ENCODE measurements at places on chromosomes 6 and 20. TPM values are rescaled to one million over a fixed set of nuclear protein-coding genes. Genes with fewer than 3 reads are reported as not detected.

DNA sequence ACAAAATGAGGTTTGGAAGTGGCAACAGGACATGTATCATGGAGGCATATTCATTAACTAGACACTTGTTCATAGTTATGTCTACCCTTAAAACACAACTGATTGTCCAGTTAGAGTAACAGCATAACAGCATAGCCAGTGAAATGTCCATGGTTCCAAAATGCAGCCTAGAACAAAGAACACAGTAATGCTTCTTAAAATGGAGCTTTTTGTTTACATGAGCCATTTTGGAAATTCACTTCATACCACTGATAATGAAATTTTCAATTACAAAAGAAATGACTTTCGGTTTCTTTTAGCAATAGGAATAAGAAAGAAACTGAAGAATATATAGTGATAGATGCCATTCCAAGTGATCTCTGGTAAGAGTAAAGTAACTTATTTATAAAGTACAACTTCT lies 111.1 kb upstream of the DST start:
- H3K36me3 ChIP-seq = no peaks in the 10 kb centered on the region
- DNase-seq = no peak
- no peak overlapping the region for H3K27ac ChIP-seq
- H3K4me3 ChIP-seq = no peak overlapping the region

DNA sequence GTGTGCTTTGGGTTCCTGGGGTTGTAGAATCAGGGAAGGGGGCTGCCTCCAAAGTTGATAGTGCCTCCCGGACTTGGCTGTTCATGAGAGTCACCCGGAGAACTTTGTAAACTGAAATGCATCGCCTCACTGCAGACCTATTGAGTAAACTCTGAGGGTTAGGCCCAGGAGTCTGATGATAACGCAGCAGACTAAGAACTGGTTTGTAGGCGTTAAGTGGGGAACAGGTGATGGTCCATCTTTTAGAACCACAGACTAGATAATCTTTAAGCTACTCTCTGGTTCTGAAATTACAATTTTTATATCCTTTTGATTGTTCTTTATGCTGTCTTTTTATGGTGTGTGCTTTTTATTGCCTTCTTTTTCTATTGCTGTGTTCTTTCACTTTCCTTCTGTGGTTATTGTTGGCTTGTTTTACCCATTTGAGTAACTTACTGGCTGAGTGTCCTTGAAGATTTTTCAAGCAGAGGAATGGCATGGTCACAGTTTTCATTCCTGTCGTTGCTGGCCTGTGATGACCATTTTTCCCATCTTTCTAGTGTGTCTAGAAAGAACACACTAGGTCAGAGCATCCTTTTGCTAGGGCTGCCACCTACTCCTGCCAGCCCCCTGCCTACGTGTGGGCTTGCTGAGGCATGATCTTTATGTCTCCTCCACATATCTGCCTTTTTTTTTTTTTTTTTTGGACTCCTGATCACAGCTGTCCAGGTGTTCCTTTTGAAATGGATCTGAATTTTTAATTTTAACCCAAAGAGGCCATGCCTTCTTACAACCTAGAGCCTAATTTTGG lies 30.9 kb downstream of the LRRC1 start:
- no peak overlapping the region for H3K27ac ChIP-seq
- DNase-seq = no peak
- no peaks in the 10 kb centered on the region for H3K27me3 ChIP-seq
- H3K4me3 ChIP-seq = no peak overlapping the region
- H3K4me1 ChIP-seq = peaks cover 18% of the 10 kb centered on the region

DNA sequence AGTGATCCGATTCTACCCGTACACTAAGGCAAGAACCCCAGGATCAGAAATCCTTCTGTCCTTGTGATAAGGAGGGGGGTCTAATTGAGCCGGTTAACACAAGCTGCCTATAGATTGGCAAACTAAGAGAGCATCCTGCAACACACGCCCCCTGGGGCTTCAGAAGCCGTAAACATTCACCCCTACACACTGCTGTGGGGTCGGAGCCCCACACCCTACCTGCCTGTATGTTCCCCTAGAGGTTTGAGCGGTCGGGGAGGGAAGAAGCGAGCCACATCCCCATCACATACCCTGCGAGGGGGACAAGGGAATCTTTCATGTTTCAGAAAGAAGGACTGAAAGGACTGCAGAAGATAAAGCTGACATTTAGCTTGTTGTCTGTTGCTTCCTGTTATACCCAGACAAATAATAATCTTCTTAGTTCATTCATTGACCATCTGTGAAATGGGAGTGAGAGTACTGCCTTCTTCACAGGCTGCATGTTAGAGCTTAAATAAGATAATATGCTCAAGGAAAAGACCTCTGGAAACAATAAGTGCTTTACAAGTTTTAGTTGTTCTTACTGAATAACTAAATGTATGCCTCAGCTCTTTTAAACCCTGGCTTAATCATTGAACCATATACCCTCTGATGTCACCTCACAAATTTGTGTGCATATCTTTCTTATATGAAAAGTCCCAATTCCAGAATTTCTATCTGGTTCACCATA lies 74.2 kb upstream of the RNF217 start:
- no peaks in the 10 kb centered on the region for H3K36me3 ChIP-seq
- H3K4me1 ChIP-seq = peaks cover 2% of the 10 kb centered on the region
- no peak for DNase-seq

- peaks cover 2% of the 10 kb centered on the region for H3K4me1 ChIP-seq
- H3K4me3 ChIP-seq = no peak overlapping the region
- no peak for DNase-seq
These were observed 37.3 kb downstream of the PREX1 start for GRCh38 chr20:48790473-48791003.

DNA sequence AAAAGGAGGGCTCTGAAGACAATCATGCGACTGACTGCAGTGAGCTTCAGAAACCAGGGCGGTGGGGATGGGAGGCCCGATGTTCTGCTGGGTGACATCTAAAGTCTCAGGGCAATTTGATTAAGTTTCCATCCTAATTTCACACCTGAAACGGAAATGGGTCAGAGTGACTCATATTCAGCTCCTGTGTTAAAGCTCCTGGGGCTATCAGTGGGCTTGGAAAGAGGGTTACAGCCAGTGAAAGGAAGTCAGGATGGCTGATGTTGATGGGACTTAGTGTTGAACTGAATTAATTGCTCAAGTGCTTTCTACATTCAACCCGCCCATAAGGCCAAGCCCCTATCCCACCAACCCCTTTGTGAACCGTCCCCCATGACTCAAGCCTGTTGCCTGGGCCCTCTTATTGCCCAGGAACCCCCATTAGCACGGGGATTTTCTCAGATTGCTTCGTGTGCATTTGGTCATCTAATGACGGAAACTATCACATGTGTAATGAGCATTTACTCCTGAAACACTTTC lies 47.1 kb upstream of the TBC1D7 start:
- no peaks in the 10 kb centered on the region for H3K36me3 ChIP-seq
- no peak overlapping the region for H3K4me3 ChIP-seq
- 0 out of 2 replicates have a peak, but pooled peaks cover 2% of the 10 kb centered on the region for H3K4me1 ChIP-seq
- H3K27me3 ChIP-seq = no peaks in the 10 kb centered on the region

DNA sequence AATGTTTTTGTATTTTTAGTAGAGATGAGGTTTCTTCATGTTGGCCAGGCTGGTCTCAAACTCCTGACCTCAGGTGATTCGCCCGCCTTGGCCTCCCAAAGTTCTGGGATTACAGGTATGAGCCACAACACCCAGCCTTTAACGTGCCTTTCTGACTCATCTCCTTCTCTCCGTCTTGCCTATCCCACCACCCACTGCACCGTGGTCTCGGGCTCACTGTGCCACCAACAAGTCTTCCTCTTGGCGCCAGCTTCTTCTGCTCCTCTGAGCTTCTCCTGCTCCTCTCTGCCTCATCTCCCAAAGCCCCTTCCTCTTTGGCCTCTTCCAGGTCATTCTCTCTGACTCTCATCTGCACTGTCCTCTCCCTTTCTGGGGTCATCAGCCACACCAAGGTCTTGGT lies 41.0 kb downstream of the TMEM242 start:
- H3K4me3 ChIP-seq = no peak overlapping the region
- no peaks in the 10 kb centered on the region for H3K4me1 ChIP-seq
- no peak for DNase-seq

DNA sequence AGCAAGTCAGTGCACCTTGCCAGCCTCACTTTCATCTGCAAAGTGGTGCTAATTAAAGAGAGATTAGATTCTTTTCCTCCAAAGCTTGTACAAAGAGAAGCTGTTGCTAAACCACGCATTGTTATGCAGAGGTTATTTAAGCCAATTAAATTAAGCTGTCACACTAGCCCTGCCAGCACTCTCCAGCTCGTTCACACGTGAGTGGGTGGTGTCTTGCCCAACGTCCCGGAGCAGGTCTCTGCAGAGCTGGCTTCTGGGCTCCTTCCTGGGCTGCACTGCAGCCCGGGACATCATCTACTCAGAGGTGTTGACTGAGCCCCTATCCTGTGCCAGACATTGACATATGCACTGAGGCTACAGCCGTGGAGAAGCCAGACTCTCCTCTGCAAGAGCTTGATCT lies 401.6 kb upstream of the SULF2 start:
- H3K27ac ChIP-seq = no peak overlapping the region
- DNase-seq = no peak
- H3K36me3 ChIP-seq = no peaks in the 10 kb centered on the region
- no peak overlapping the region for H3K4me3 ChIP-seq
- no peaks in the 10 kb centered on the region for H3K4me1 ChIP-seq
- no peaks in the 10 kb centered on the region for H3K27me3 ChIP-seq

- no peaks in the 10 kb centered on the region for H3K4me1 ChIP-seq
- H3K27ac ChIP-seq = no peak overlapping the region
- H3K36me3 ChIP-seq = no peaks in the 10 kb centered on the region
- H3K4me3 ChIP-seq = no peak overlapping the region
These were observed 63.0 kb upstream of the INSM1 start for GRCh38 chr20:20304942-20305341.

DNA sequence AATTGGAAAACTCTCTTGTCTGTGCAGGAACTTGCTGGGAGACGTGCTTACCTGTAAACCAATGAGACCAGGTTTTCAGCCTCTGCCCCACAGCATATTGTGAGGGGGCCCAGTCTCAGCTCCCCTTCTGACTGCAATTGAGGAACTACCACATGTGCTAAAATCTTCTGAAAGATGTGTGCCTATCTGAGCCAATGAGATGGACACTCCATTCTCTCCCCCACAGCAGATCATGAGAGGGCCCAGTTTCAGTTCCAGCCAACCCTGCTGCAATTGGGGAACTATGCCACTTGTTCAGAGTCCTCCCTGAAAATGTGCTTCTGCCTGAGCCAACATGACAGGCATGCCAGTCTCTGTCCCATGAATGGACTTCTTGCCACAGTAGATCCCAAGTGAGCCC lies 20.9 kb upstream of the PI3 start:
- H3K36me3 ChIP-seq = no peaks in the 10 kb centered on the region
- peaks cover 2% of the 10 kb centered on the region for H3K4me1 ChIP-seq
- DNase-seq = no peak
- H3K4me3 ChIP-seq = no peak overlapping the region
- no peak overlapping the region for H3K27ac ChIP-seq
- peaks cover 7% of the 10 kb centered on the region for H3K27me3 ChIP-seq

DNA sequence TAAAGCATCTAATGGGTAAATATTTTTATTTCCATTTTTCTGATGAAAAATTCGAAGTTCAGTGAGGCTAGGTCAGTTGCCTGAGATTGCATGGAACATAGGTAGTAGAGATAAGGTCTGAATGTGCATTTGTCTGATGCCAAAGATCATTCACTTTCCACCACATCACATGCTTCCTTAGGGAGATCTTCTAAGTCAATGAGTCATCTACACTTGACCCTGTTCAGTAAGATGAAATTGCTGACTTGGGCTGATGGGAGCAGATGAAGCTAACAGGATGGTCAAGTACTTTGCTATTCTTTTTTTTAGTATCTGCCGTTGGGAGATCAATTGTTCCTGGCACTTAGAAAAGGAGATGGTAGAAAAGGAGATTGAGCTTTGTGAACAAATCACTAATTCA lies 511.3 kb downstream of the PHF3 start:
- H3K4me3 ChIP-seq = no peak overlapping the region
- H3K27ac ChIP-seq = no peak overlapping the region

- H3K36me3 ChIP-seq = no peaks in the 10 kb centered on the region
- no peaks in the 10 kb centered on the region for H3K4me1 ChIP-seq
- H3K27me3 ChIP-seq = no peaks in the 10 kb centered on the region
- H3K4me3 ChIP-seq = no peak overlapping the region
These were observed 12.8 kb downstream of the KIAA0408 start for GRCh38 chr6:127446356-127446755.

DNA sequence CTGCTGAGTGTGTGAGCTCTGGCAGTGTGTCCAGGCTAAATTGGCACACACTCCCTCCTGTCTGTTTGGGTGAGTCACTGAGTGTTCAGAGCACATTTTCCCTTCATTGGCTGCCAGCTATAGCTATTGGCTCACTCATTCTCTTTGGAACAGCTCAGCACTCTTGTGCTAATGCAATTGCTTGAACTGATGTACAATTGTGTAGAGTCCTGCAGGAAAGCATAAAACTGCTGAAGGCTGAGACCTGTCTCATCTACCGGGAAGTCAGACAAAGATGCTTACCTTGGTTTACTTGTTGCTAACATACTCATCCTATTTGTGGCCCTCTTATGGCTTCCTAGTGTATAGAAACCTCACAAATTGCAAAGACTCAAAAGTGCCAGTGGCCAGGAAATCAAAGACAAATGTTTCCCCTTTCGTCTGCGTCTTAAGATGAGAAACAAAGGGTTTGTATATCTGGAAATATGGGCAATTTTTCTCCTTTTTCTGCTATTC lies 351.0 kb downstream of the BCKDHB start:
- H3K4me3 ChIP-seq = no peak overlapping the region
- DNase-seq = peak; percentile 98
- peaks cover 6% of the 10 kb centered on the region for H3K4me1 ChIP-seq

- H3K4me1 ChIP-seq = peaks cover 8% of the 10 kb centered on the region
- no peak for DNase-seq
- H3K36me3 ChIP-seq = peaks cover 17% of the 10 kb centered on the region
- H3K4me3 ChIP-seq = no peak overlapping the region
These were observed 6.5 kb upstream of the ZSWIM1 start for GRCh38 chr20:45874576-45874975.

DNA sequence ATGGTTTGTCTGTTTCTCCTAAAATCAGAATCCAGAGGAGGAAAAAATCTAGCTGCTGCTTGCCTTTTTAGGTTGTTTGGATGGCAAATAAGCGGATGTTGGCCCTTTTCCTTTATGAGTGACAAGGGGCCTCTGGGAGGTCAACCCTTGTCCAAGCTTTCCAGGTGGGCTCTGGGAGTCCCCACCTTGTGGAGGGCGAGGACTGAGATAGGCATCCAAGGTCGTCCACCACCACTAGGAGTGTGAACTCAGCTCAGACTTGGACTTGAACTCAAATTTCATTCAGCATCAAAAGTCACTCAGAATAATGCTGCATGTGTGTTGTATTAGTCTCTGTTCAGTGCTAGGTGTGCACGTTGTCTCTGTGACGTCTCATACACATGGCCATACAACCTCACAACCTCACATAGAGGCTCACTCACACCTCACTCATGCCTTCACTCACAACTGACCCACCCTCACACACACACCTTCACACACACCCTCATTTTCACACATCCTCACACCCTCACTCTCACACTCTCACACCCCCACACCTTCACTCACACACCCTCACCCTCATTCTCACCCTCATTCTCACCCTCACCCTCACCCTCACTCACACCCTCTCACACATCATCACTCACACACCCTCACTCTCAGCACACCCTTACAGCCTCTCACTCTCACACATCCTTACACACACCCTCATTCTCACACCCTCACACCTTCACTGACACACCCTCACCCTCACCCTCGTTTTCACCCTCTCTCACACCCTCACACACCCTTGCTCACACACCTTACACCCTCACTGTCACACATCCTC lies 18.0 kb downstream of the DYNLT1 start:
- H3K36me3 ChIP-seq = peaks cover 41% of the 10 kb centered on the region
- H3K4me3 ChIP-seq = no peak overlapping the region
- H3K27ac ChIP-seq = no peak overlapping the region
- DNase-seq = no peak
- H3K4me1 ChIP-seq = peaks cover 10% of the 10 kb centered on the region

MOXD1 gene
- 10.6 TPM for total RNA-seq

POPDC3 gene
- 25.8 TPM for total RNA-seq

NINL gene
- 3.6 TPM for total RNA-seq

LY6G6D gene
- total RNA-seq = not detected

FAM110A gene
- 0.56 TPM for total RNA-seq

NHSL1 gene
- total RNA-seq = 7.2 TPM
